ENCODE measurements at places on chromosomes 11 and 22.
A peak's percentile ranks its signal among the peaks of the same experiment; 100 is the strongest.

DNA sequence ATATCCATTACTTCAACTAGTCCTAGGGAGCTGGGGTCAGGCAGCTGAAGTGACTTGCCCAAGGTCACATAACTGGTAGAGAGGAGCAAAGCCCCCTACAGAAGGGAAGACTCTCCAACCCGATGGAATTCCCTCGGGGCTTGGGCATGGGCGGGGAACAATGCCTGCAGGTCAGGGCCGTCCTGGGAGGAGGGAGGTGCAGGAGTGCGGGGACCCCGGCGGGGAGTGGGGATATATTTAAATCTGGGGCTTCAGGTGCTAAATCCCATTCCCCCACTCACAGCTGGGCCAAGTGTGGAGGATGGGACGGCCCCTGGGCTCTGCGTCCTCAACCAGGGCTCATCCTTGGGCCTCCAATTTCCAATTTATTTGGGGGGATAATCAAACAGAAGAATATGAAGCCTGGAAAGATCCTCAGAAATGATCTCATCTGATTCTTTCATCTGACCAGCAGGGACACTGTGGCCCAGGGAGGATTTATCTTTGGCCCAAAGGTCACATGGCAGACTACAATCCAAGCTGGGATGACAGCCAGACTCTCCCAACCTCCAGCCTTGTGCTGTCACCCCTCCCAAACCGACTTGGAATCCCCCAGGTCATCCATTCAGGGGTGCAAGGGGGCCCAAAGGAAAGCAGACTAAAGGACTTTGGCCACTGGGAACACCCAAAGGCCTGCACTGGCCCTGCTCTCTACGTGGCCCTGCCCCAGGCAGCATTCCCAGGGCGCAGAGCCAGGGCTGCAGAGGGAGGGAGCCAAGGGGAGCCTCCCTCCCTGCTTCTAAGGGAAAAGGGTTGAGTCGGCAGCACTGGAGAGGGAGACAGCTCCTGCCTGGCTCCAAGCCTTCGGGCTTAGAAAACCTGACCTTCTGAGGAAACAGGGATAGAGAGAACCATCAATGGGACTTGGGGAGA, 8.7 kb upstream of the C1QTNF6 start:
- peak; percentile 91 for DNase-seq

DNA sequence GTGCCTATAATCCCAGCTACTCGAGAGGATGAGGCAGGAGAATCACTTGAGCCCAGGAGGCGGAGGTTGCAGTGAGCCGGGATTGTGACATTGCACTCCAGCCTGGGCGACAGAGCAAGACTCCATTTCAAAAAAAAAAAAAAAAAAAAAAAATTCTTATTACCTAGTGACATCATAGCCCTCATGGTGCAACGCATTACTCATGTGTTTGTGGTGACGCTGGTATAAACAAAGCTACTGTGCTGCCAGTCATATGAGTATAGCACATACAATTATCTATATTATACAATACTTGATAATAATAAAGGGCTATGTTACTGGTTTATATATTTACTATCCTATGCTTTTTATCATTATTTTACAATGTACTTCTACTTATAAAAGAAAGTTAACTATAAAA, 41.2 kb downstream of the OR2AT4 start:
- DNase-seq: peak; percentile 49

- no peak for DNase-seq
These were observed 60.0 kb upstream of the SORL1-AS1 start for GRCh38 chr11:121512468-121513465.

GRCh38 chr11:83951521-83951920, 665.4 kb upstream of the CCDC90B start:
- DNase-seq: no peak

GRCh38 chr11:15901790-15902189, 454.6 kb downstream of the SOX6 start:
- no peak for DNase-seq

DNA sequence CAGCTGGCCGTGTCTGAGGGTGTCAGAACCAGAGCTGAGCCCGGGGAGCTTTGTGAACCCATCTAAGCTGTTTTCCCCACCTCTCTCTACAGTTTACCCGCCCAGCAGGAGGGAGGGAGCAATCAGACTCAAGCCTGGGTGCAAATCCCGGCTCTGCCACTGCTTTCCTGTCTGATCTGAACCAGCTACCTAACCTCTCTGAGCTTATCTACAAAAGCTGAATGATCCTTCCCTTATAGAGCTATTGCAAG, 252 bp downstream of the APOL2 start:
- no peak for DNase-seq

DNA sequence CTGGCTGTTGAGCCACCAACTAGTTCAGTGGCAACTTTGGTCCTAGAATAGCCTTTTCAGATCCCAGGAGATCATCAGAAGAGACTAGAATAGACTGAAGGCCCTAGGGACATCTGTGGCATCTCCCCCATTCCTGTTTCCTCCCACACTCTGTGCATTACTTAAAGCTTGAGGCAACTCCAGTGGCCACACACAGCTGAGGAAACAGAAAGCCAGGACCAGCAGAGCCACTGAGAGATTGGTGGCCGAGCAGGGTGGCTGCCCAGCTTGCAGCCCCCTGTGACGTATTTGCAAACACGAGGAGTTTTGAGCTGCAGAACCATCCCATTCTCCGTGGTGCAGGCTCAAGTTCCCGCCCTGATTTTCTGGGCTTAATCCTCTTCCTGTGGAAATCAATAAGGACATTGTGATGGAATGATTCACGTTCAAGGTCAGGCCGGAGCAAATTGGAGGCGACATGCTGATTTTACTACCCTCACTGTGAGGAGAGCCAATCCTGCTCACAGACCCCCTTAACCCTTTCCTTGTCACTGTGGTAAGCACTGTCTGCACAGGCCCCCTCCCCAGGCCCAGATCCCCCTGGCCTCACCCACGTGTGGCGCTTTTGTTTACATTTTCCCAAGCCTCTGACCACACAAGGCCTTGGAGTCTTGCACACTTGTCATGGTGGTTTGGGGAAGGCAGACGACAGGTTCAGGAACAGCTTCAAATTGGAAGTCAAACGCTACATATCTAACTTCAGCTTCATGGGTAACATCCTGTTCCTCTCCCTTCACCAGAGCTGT, 69.1 kb upstream of the MYOD1 start:
- DNase-seq: no peak

DNA sequence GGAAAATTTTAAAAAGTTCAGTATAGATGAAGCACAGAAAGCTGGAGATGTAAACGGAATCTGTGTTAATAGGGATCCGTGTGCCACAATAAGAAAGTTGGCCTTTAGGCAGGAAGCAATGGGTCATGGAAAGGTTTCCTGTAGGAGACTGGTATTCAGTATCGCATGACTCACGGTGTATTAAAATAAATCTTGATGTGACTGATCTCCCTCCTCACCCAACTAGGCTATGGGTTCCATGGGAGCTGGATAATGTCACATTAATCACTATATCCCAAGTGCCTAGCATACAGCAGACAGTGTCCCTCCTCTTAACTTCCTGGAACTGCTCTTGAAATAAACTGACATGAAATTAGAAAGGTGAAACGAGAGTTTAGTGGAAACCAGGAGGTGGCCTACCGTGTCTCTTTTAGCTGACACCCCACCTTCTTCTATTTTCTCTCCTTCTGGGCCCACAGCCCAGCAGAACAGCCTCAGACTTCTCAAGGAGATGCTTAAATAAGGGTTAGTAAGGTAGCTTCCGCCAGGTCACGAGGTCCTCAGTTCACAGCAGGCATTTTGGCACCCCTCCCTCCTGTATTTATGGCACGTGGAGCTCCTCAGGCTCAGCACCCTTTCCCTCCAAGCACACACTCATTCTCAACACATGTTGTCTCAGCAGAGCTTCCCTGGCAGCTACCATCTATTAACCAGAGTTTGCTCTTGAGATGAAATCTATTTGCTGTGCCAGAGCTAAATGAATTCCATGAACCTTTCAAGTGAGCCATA, 118.8 kb downstream of the NXPE2 start:
- no peak for DNase-seq

DNA sequence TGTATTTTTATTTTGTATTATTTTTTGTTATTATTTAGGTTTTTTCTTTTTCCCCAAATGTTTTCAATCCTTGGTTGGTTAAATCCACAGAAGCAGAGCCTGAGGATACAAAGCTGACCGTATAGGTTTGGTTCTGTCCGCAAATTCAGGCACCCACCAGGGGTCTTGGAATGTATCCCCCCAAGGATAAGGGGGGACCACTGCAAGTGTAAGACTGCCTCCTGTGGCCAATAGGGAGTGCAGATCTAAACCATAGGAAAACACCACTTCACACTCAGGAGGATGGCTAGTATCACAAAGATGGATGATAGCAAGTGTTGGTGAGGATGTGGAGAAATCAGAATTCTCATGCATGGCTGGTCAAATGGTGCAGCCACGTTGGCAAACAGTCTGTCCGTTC, 20.0 kb downstream of the CPT1A start:
- DNase-seq: no peak

DNA sequence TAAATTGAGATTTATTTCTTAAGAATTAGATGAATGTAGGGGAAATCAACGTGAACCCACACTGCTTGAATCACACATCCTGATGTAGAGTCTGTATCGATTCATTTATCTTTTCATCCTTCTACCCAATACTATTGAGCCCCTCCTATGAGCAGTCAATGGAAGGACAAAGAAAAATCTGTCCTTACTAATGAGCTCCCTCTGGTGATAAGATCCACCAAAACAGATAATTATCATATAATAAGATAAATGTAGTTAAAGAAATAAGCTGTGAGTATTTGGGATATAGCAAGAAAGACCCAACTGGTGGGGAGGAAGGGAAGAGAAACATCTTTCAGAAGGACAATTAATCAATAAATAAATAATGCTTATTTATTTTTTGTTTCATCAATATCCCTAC, 385.1 kb upstream of the CCDC90B start:
- DNase-seq: no peak

GRCh38 chr11:123585206-123585605, 69.2 kb downstream of the SCN3B start:
- no peak for DNase-seq

GRCh38 chr11:102603091-102603490, 22.0 kb downstream of the MMP20 start:
- peak; percentile 40 for DNase-seq

DNA sequence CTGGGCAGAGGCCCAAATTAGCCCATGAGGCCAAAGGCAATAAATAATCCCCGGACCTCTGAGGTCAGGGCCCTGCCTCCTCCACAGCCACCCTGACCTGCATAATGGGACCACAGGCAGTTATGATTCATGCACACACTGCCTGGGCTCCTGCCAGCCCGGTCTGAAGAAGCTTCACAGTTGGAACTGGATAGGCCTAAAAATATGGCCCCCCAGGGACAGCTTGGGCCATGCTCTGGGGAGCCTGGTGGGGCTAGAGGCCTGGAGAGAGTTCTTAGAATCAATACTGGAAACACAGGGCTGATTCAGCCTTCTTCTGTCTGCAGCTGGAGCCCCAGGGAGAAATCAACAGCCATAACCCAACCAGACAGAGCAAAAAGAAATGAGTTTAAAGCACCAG, 112.8 kb upstream of the CADM1 start:
- DNase-seq: peak; percentile 44

GRCh38 chr11:75534259-75535069, 8.7 kb upstream of the GDPD5 start:
- no peak for DNase-seq

GRCh38 chr11:74005721-74006517, 3.0 kb downstream of the UCP3 start:
- DNase-seq: no peak

GRCh38 chr22:23796461-23796860, 9.7 kb downstream of the SMARCB1 start:
- peak; percentile 96 for DNase-seq

DNA sequence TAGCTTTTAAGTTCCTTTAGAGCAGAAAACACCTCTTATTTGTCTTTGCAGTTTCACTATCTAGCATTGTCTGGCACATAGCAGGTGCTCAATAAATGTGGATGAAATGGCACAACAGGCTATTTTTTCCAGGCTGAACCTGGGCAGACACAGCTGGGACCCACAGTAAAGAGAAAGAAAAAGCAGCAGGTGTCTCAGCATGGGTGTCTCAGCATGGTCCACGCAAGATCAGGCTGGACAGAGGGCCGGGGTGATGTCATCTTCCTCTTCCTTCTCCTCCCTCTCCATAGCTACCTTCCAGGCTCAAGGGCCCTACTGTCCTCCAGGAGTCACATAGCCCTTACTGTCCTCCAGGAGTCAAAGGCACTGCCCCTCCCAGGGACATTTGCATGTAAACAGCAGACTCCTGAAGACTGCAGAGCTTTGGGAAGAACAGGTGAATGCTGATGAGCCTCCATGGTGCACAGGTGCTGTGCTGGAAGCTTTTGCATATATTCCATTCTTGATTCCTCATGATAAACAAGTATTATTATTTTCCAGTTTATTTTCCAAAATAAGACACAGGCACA, 65.2 kb downstream of the DSCAML1 start:
- DNase-seq: no peak

- DNase-seq: no peak
These were observed 1.9 kb downstream of the P2RX6 start for GRCh38 chr22:21016644-21017420.

GRCh38 chr11:130159657-130160497, at the start of gene ST14:
Gene ST14 (plus strand): TSS chr11:130159782. CDS start chr11:130159980, 198 bp downstream.
- no peak for DNase-seq

DNA sequence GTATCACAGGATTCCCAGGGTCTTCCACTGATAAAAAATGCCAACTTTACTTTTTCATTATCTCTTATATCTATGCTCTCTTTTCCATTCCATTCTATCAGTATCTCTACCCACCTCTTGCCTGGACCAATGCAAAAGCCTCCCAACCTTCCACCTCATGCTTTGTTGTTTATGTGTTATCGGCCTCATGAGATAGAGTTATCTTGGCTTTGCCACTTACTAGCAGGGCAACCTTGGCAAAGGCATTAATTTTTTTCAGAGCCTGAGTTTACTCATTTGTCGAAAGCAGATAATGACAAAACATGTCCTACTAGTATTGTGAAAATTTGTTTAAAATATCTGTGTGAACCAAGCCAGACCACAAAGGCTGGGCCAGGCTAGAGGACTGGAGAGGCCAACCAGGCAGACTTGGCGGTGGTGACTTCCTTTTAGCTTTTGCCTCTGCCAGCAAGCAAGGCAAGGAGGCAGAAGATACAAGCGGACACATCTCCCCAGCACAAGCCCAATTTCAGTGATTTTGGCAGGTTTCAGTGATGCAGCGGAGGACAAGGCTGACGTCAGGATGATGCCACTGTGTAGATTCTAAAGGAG, 106.9 kb downstream of the ADAMTS15 start:
- peak; percentile 27 for DNase-seq

GRCh38 chr11:86175626-86176025, 68.9 kb upstream of the EED start:
- DNase-seq: no peak

Measured in fibroblast of villous mesenchyme (primary cell).